Ascending aorta (tissue), 2 donors: ENCODE measurements at places on chromosomes 7 and 10. TPM values are rescaled to one million over a fixed set of nuclear protein-coding genes. Genes with fewer than 3 reads are reported as not detected.

PNLIPRP2 gene
- not detected for total RNA-seq

DPP6 gene
- total RNA-seq, result not detected

CALML5 gene
- total RNA-seq, result not detected

INSYN2A gene
- total RNA-seq, result not detected

CCM2 gene
- total RNA-seq, result 61.5 TPM

WIPF3 gene
- 4.6 TPM for total RNA-seq

EPHB6 gene
- total RNA-seq, result 13.1 TPM

PIK3AP1 gene
- 5.9 TPM for total RNA-seq

DNA sequence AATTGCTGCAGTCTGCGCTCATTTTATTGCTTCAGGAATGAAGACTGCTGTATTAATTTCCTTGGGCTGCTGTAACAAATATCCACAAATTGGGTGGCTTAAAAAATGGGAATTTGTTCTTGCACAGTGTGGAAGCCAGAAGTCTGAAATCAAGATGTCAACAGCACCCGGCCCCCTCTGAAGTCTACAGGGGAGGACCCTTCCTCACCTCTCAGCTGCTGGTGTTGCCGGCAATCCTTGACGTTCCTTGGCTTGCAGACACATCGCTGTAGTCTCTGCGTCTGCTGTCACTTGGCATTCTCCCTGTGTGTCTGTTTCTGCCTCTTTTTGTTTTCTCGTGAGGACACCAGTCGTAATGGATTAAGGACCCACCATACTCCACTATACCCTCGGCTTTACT, 166.2 kb downstream of the PTPN20 start:
- DNase-seq, result peak; percentile 2
- H3K27ac ChIP-seq, result no peak overlapping the region
- no peak overlapping the region for H3K4me3 ChIP-seq
- H3K36me3 ChIP-seq, result no peaks in the 10 kb centered on the region
- H3K4me1 ChIP-seq, result no peaks in the 10 kb centered on the region
- H3K27me3 ChIP-seq, result no peaks in the 10 kb centered on the region

GRCh38 chr7:70588191-70588921, 543.6 kb upstream of the GALNT17 start:
- H3K4me1 ChIP-seq, result no peaks in the 10 kb centered on the region
- H3K27me3 ChIP-seq, result no peaks in the 10 kb centered on the region
- H3K36me3 ChIP-seq, result no peaks in the 10 kb centered on the region
- H3K27ac ChIP-seq, result no peak overlapping the region
- H3K4me3 ChIP-seq, result no peak overlapping the region

GRCh38 chr10:108849688-108850087, 1073.6 kb downstream of the XPNPEP1 start:
- H3K4me1 ChIP-seq, result no peaks in the 10 kb centered on the region
- H3K36me3 ChIP-seq, result no peaks in the 10 kb centered on the region
- H3K27ac ChIP-seq, result no peak overlapping the region
- DNase-seq, result no peak
- no peaks in the 10 kb centered on the region for H3K27me3 ChIP-seq

DNA sequence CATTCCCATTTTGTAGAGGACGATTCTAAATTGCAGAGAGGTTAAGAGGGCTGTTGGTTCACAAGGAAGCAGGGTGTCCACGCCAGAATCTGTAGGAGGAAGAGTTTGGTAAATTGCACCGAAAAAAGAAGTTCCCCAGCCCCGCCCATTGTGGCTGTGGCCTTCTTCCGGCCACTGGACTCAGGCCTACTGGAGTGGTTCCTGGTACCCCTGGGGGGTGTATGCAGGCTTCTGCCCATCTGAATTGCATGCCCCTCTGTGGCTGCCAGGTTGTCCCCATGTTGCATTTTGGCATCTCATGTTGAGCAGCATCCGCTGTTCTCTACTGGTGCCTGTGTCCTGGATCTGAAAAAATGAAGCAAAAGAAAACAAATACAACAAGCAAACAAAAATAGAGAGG, 234.2 kb downstream of the WDR11 start:
- H3K36me3 ChIP-seq, result no peaks in the 10 kb centered on the region
- no peak overlapping the region for H3K4me3 ChIP-seq
- no peaks in the 10 kb centered on the region for H3K4me1 ChIP-seq

GRCh38 chr10:102549549-102549948, 45.8 kb downstream of the SUFU start:
- DNase-seq, result no peak
- no peaks in the 10 kb centered on the region for H3K4me1 ChIP-seq
- no peak overlapping the region for H3K4me3 ChIP-seq

- H3K27me3 ChIP-seq, result no peaks in the 10 kb centered on the region
- no peak for DNase-seq
- H3K4me1 ChIP-seq, result no peaks in the 10 kb centered on the region
Observed at GRCh38 chr7:34756025-34756437, 98.0 kb downstream of the NPSR1 start.

GRCh38 chr7:113113912-113114311, 4.4 kb downstream of the SMIM30 start:
- H3K4me3 ChIP-seq, result no peak overlapping the region
- no peaks in the 10 kb centered on the region for H3K4me1 ChIP-seq
- H3K27me3 ChIP-seq, result no peaks in the 10 kb centered on the region
- no peak for DNase-seq

GRCh38 chr10:126387041-126387921, 996 bp downstream of the ADAM12 start:
- H3K27me3 ChIP-seq, result no peaks in the 10 kb centered on the region
- H3K4me3 ChIP-seq, result peak overlapping the region; percentile 60
- peaks cover 5% of the 10 kb centered on the region for H3K4me1 ChIP-seq
- peak; percentile 72 for DNase-seq
- H3K36me3 ChIP-seq, result no peaks in the 10 kb centered on the region
- H3K27ac ChIP-seq, result no peak overlapping the region

DNA sequence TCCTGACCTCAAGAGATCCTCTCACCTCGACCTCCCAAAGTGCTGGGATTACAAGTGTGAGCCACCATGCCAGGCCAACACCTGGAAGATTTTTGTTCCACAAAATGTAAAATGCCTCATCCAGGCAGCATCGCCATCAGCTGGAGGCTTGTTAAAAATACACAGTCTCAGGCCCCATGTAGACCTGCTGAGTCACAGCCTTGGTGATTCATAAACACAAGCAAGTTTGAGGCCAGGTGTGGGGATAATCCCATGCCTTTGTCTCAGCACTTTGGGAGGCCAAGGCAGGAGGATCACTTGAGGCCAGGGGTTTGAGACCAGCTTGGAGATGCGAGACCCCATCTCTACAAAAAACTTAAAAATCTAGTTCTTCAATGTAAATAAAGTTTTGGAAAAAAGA, 49.1 kb upstream of the FOXK1 start:
- H3K27ac ChIP-seq, result no peak overlapping the region
- H3K4me3 ChIP-seq, result no peak overlapping the region
- H3K36me3 ChIP-seq, result no peaks in the 10 kb centered on the region

DNA sequence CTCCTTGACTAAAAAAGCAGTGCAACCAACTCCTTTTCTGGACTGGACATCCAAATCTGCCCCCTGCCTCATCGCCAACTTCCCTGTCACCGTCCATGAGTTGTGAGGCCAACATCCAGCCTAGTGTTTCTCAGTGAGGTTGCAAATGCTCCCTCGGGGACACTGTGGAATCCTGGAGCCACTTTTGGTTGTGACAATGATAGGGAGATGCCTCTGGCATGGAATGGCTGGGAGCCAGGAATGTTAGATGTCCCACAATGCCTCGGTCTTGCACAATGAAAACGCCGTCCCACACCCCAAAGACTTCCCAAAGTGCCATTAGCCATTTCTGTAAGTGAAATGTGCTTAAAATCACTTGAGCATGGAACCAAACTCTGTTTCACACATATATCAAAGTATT, 105.2 kb downstream of the OSBPL3 start:
- no peaks in the 10 kb centered on the region for H3K27me3 ChIP-seq
- no peak overlapping the region for H3K4me3 ChIP-seq
- no peak overlapping the region for H3K27ac ChIP-seq
- no peaks in the 10 kb centered on the region for H3K36me3 ChIP-seq
- no peak for DNase-seq
- no peaks in the 10 kb centered on the region for H3K4me1 ChIP-seq

GRCh38 chr10:48461623-48462481, 143.0 kb downstream of the ARHGAP22 start:
- no peaks in the 10 kb centered on the region for H3K36me3 ChIP-seq
- H3K27me3 ChIP-seq, result no peaks in the 10 kb centered on the region
- no peak for DNase-seq
- no peak overlapping the region for H3K27ac ChIP-seq

DNA sequence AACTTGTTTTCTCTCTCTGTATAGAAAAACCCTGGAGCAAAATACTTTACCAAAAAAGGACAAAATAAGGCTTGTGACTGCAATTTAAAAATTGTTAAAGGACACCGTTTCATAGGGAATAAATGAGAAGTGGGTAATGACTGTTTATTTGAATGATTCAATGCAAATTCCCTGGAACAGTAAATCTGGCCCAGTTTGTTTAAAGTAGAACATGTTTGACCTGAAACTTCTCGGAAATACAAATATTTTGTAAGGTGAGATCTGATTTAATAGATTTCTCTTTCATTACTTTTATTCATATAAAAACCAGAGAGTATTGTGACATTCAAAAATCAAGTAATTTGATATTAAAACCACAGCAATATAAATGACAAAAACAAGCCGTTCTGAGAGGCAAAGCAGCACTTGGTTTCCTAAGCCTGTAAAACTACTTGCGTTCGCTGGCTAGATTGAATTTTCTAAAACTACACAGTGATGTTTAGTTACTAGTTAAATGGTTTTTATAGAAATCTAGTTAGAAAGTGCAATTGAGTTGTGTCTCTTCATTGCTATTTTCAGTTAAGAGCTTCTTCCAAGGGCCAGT, 76.8 kb upstream of the PITRM1 start:
- no peaks in the 10 kb centered on the region for H3K27me3 ChIP-seq
- no peaks in the 10 kb centered on the region for H3K4me1 ChIP-seq
- peak overlapping the region; percentile 81 for H3K27ac ChIP-seq

GRCh38 chr10:92573091-92573797, 649 bp downstream of the IDE start:
- peak overlapping the region; percentile 95 for H3K27ac ChIP-seq
- peak overlapping the region; percentile 75 for H3K4me3 ChIP-seq
- H3K4me1 ChIP-seq, result peaks cover 24% of the 10 kb centered on the region
- no peaks in the 10 kb centered on the region for H3K27me3 ChIP-seq
- H3K36me3 ChIP-seq, result peaks cover 2% of the 10 kb centered on the region

DNA sequence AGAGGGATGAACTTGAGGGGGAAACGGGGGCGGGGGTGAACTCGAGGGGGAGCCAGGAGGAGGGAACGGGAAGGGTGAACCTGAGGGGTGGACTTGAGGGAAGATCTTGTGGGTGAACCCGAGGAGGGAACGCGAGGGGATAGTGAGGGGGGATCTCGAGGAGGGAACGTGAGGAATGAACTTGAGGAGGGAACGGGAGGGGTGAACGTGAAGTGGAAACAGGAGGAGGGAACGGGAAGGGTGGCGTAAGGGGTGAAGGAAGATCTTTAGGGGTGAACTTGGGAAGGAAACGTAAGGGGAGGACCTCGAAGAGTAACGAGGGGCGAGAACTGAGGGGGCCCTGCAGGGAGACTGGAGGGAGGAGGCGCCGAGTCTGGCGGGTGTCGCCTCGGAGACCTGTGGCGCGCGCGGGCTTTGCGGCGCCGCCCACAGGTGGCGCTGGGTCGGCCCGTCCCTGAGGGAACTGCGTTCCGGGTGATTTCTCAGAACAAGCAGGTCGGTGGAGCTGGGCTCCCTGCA, 651 bp downstream of the MYO3A start:
- no peaks in the 10 kb centered on the region for H3K27me3 ChIP-seq
- peaks cover 6% of the 10 kb centered on the region for H3K4me1 ChIP-seq
- H3K36me3 ChIP-seq, result no peaks in the 10 kb centered on the region
- no peak overlapping the region for H3K27ac ChIP-seq
- H3K4me3 ChIP-seq, result peak overlapping the region; percentile 58
